ENCODE measurements at places on chromosomes 3 and 15.

DNA sequence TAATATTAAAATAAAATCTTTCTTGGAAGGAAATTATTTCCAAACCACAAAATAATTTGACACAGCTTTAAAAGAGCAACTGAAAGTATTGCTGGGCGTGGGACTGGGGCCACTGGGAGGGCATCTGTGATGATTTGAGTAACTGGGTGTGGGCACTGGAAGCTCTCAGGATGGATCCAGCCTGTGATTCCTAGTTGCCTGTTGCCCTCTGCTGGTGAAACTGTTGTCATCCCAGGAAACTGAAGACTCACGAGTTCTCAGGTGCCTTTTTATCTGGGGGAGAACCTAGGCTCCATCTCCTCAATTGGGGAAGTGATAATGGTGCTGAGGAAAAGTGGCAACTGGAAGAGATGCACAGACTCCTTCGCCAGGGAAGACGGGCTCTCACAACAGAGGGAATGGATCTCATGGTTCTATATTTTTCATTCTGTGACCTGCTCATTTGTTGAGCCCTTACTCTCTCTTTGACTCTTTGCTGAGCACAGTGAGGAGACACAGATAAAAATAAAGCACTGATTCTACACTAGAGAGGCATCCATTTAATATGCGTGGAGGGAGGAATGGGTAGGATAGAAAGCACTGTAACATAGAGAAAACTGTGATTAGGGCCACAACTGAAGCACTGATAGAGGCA lies 61.6 kb downstream of the TPRG1 start:
- DNase-seq: no peak

- DNase-seq: no peak
These were observed 34.7 kb downstream of the ZNF710 start for GRCh38 chr15:90035840-90036230.

- no peak for DNase-seq
These were observed 175.8 kb downstream of the VGLL4 start for GRCh38 chr3:11467875-11468274.

DNA sequence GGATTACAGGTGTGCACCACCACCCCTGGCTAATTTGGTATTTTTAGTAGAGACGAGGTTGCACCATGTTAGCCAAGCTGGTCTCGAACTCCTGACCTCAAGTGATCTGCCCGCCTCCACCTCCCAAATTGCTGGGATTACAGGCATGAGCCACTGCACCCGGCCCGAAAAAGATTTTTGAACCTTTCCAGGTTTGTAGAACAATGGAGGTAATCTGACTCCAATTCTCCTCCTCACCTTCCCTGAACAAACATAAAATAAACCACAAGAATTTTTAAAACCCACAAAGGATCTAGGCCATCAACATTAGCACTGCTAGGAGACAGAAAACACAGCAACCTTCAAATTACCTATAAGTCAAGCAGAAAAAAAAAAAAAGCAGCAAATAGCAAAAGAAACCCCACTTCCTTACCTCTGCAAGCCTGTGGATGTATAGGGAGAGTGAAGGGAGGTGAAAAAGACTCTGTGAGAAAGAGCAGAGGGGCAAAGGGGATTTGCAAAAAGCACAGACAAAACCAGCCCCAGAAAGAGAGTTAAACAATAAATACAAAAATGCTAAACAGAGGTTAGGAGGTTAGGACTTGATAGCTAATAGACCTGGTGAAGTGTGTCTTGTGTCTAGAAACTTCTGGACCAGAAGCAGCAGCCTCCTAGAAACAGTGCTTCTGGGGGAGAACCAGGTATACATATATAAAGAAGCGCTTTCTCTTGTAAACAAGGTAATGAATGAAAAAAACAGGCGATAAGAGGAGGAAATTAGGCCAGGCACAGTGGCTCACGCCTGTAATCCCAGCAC lies 32.1 kb downstream of the TFDP2 start:
- DNase-seq: no peak

- no peak for DNase-seq
These were observed 463.2 kb upstream of the GBE1 start for GRCh38 chr3:82224661-82225060.

DNA sequence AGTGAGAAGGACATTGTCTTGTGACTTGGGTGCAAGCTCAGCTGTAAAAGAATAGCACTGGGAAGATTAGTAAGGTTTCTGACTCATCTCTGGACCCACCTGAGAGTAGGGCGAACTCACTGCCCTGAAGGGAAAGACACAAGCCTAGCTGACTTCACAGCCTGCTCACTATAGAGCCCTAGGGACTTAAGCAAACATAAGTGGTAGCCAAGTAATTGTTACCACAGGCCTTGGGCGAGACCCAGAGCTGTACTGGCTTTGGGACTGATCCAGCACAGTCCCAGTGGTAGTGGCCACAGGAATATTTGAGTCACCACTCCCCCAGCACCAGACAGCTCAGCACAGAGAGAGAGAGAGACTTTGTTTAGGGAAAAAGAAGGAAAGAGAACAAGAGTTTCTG lies 429.9 kb downstream of the TBL1XR1 start:
- no peak for DNase-seq

GRCh38 chr3:75224412-75224811 lies 439.7 kb upstream of the FRG2C start:
- no peak for DNase-seq

DNA sequence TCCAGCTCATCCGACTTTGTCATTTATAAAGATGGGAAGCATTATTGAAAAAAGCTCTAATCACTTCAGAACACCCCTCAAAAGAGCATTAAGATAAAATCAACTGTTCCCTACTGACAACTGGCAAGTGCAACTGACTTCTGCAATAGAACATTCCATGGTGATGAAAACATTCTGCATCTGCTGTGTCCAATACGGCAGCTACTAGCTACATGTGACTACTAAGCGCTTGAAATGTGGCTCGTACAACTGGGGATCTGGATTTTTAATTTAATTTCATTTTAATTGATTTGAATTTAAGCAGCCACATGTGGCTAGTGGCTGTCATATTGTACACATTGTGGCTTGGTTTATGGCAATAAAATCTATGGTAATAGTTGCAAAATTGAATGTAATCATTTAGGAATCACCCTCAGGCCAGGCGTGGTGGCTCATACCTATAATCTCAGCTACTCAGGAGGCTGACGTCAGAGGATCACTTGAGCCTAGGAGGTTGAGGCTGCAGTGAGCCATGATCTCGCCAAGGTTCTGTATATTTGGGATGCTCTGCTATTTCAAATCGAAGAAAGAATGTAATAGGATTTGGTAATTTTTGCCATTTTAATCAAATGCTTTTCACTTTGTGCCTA lies 390.3 kb downstream of the GABRB3 start:
- DNase-seq: no peak

DNA sequence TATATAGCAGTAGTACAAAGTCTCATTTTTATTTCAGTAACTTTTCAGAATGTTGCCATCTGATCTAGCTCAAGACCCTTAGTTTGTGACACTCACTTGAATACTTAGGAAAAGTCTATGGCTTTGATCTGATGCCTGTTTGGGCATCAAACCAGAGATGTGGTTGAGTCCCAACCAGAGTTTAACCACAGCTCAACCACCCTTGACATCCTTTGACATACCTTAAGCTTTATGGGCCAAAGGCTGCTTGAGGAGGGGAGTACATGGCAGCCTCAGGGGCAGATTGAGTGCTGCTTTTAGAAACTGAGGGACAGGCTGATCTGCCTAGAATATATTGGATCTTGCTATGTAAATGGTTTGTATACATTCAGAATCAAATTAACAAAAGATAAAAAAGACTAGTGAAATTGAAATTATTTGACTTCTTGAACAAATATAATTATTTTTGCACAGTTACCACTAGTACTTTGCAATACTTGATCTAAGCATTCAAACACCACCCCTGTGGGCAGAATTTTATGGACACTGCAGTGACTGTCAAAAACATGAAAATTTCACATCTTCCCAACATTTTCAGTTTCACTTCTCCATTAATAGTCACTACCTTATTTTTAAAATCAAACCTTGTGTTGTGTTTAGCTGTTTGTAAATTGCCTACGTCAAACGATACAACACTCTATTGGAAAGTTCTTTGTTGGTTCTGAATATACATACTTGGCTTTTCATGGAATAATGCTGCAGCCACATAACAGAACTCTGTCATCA lies 199.8 kb downstream of the UBE2E2 start:
- no peak for DNase-seq

GRCh38 chr3:38376098-38376816 lies 29.7 kb downstream of the XYLB start:
- DNase-seq: no peak

- DNase-seq: no peak
These were observed 79.0 kb upstream of the CLDN18 start for GRCh38 chr3:137930976-137931375.

DNA sequence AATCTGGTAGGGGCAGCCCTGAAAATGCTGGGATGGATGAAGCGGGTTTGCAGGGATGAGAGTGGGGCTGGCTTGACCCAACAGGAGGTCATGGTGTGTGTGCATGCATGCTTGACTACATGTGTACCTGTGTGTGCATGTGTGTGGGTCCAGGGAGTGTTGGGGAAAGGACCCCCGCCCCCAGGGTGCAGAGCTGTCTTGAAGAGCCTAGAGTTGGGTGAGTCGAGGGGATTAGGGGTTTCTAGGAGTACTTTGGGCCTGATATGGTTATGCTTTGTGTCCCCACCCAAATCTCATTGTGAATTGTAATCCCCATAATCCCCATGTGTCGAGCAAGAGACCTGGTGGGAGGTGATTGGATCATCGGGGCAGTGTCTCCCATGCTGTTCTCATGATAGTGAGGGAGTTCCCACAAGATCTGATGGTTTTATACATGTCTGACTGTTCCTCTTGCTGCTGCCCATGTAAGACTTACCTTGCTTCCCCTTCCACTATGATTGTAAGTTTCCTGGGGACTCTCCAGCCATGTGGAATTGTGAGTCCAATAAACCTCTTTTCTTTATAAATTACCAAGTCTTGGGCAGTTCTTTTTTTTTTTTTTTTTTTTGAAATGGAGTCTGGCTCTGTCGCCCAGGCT lies 5.2 kb upstream of the LCTL start:
- no peak for DNase-seq
